Amygdala (tissue), 56 donors: ENCODE measurements at places on chromosomes 1 and 21.

DNA sequence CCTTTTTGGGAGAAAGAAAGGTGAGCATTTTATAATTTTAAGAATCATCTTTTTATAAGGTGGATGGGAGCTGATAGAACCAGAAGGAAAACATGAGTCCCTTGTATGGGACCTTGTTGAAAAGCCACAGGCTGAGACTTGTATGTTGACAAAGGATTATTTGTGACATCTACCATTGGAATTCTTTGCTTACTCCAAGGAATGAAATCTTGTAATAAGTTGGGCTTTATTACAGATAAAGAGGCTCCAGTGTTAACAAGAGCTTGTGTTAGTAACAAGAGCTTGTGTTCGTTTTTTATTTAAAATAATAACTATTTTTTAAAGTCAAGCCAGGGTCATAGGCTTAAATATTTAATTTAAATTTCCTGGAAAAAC is 201.1 kb upstream of the CHRM3 start:
- no peak for DNase-seq

- no peak for DNase-seq
Measured at GRCh38 chr1:116918714-116919357, 9.1 kb downstream of the PTGFRN start.

- no peak for DNase-seq
Measured at GRCh38 chr1:29833581-29833980, 597.3 kb downstream of the PTPRU start.

GRCh38 chr1:44174630-44175029 is 33.2 kb upstream of the KLF18 start:
- DNase-seq, result no peak

DNA sequence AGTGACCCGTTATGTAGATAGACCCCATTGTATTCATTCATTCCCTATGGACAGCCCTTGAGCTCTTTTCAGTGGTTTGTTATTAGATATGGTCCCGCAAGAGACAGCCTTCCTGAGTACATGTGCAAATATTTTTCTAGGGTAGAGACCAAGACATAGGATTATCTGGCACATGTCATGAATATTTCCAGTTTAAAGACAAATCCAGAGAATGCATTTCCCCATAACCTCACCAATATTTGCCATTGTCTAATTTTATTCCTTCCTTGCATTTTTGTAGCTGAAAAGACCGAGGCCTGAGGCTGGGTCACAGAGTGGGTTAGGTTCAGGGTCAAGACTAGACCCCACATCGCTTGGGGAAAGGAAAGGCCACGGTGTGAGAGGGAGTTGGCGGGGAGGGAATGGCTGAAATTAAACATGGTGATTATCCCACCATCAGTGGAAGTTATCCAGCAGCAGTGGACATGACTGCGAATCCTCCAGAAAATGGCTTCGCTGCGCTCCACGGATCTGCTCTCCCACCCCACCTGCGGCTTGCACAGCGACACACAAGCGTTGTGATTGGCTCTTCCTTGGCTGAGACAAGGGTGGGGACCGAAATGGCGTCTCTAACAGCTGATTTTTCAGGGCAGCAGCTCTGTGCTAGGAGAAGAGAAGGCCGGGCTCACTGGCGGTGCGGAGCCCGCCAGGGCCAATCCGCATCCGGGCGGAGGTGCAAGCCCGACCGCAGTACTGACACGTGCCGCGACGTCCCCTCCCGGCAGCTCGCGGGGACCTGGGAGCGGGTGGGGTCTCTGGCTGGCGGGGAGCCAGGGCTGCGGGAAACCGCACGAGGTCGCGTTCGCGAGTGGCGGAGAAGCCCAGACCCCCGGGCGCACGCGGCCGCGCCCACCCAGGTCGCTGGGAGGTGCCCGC is 16.1 kb upstream of the STMN1 start:
- DNase-seq, result no peak

- no peak for DNase-seq
Measured at GRCh38 chr1:40855513-40855912, 6.7 kb downstream of the CITED4 start.

DNA sequence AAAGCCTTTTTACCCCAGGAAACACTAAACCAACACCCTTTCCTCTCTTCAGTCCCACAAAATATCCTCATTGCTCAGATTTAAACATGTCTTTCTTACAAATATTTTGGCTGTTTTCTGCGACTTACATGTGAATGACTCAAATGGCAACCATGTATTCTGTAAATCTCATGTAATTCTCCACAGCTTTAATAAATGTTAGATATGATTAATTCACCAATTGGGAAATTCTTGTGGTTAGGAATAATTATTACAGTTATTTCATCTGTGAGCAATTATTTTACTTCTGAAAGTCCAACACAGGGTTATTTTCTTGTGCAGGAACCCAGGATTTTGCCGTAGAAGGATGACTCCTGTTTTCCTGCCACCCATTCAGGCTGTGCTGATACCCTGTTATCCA is 431.5 kb downstream of the LMO4 start:
- no peak for DNase-seq

DNA sequence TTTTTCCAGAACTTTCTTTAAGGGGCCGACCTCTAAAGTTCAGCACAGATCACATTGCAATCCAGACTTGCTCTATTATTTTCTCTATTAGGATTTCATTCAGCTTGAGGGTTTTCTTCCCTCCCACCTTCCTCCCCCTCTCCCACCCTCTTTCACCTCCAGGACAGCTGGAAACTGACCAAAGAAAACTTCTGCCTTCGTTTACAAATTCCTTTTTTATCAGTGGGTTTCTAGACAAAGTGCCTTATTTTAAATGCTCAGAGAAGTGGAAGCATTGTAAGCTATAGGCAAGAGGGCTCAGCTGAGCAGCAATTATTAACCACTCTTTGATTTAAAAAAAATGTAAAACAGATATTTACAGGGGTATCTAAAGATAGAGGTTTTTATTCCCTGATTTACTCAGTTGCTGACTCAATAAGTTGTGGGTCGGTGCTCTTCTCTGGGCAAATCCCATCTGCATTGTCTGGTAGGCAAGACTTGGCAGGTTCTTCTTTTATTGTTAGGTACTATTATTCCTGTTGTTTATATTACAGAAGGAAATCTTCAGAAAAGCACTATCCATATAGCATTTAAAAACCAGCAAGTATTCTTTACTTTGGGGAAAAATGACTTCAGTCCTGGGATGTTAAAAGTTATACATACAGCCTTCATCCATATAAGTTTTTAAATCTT is 277.0 kb upstream of the C1orf105 start:
- no peak for DNase-seq

DNA sequence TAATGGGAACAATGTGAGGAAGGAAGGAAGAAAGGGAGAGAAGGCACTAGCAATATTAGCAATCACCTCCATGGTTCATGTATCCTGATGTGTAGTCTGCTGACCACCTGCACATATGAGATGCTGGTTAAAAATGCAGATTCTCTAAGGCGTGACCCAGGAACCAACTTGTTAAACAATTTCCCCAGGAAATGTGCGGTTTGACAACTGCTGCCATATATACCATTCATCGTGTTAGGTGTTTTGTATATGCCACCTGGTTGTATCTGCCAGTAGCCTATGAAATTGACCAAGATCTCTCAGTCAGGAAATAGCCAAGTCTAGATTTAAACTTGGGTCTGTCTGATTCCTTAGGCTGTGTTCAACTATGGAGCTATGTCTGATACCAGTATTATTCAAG is 4.1 kb downstream of the SEMA4A start:
- no peak for DNase-seq

- no peak for DNase-seq
Measured at GRCh38 chr1:37719572-37720195, 27.4 kb downstream of the CDCA8 start.

GRCh38 chr1:234345237-234345636 is 28.0 kb upstream of the COA6 start:
- no peak for DNase-seq

- DNase-seq, result no peak
Measured at GRCh38 chr1:200786788-200787187, 48.1 kb downstream of the CAMSAP2 start.

GRCh38 chr21:41851090-41851790 is 27.9 kb downstream of the PRDM15 start:
- no peak for DNase-seq

DNA sequence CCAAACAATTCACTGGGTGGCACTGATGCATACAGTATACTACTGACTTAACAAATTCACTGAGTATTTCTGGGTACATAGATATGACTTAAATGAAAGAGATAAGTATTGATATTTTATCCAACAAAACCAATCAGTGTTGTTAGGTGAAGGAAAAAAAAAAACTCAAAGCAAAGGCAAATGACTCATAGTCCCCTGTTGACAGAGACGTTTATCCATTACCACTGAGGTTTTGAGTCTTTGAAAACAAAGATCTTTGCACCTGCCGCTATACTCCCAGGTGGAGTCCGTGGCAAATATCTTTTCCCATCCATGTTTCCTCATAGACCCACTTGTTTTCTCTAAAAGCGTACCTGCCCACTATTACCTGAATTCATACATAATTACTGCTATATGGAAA is 18.4 kb downstream of the DYNLT5 start:
- DNase-seq, result no peak

GRCh38 chr1:242813490-242814091 is 289.1 kb upstream of the PLD5 start:
- no peak for DNase-seq

DNA sequence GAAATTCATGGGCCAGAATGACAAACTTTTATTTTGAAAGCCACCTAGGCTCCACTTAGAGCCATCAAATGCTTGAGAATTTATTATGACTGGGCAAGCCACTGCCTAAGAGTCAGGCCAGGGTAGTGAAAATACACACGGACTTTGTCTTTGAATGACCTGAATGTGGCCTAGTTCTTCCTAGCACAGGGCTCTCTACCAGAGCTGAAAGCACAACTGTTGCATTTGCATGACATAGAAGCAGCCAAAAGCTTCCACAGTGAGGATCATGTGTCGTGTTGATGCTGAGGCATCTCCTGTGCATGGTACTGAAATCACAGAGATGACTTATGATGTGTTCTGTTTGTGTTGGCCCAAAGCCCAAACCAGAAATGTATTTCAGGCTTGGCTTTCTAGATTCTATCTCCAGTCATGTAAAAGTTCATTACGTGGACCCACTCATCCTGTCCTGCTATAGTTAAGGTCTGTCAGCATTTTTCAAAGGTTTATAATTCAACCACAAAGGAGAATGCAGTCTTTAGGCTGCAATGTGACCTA is 164.0 kb upstream of the UBE2U start:
- DNase-seq, result no peak

DNA sequence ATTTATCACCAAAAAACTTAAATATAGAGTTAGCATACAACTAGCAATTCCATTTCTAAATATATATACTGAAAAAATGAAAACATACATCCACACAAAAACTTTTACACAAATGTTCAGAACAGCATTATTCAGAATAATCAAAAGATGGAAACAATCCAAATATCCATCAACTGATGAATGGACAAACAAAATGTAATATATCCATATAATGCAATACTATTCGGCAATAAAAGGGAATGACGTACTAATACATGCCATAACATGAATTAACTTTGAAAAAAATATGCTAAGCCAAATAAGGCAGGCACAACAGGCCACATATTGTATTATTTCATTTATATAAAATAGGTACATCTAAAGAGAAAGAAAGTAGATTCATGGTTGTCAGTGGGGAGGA is 33.9 kb downstream of the TUT4 start:
- DNase-seq, result no peak

GRCh38 chr1:150151291-150152181 is 1.8 kb downstream of the PLEKHO1 start:
- DNase-seq, result no peak

- DNase-seq, result no peak
Measured at GRCh38 chr1:172746091-172746949, 87.4 kb downstream of the FASLG start.
